ENCODE measurements at places on chromosomes 16 and 17.

GRCh38 chr17:77087650-77088454 lies 52.9 kb upstream of the SEC14L1 start:
- DNase-seq, result no peak

GRCh38 chr17:79572136-79572925 lies 38.5 kb downstream of the RBFOX3 start:
- no peak for DNase-seq

DNA sequence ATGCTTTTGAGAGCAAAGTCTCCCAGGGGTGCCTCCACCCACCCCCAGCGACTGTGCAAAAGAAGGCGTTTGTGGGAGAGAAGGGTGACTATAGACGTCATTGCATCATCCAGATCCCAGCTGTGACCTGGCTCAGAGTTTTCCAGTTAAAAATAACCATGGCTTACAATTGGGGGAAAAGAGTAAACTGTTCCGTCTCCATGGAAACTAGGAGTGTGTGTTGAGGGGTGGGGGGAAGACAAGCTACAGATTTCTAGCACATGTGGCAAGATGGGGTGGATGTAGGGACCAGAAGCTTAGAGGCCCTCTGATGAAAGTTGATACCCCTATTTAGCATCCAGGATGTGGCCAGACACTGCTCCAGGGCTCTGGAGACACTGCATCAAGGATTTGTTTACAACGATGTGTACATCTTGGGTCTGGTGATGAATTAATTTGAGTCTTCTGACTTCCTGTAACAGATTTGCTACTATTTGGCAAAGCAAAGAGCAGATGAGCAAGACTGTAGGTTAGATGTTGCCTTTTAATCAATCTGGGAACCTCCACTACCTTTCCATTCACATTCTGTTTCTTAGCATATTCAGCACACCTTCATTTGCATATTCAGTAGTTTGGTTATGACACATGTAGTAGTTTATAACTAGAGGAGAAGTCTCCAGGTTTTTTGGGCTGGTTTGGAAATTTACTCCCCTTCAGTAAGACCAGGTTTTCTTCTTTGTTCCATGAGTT lies 6.2 kb upstream of the DUSP14 start:
- peak; percentile 46 for DNase-seq

DNA sequence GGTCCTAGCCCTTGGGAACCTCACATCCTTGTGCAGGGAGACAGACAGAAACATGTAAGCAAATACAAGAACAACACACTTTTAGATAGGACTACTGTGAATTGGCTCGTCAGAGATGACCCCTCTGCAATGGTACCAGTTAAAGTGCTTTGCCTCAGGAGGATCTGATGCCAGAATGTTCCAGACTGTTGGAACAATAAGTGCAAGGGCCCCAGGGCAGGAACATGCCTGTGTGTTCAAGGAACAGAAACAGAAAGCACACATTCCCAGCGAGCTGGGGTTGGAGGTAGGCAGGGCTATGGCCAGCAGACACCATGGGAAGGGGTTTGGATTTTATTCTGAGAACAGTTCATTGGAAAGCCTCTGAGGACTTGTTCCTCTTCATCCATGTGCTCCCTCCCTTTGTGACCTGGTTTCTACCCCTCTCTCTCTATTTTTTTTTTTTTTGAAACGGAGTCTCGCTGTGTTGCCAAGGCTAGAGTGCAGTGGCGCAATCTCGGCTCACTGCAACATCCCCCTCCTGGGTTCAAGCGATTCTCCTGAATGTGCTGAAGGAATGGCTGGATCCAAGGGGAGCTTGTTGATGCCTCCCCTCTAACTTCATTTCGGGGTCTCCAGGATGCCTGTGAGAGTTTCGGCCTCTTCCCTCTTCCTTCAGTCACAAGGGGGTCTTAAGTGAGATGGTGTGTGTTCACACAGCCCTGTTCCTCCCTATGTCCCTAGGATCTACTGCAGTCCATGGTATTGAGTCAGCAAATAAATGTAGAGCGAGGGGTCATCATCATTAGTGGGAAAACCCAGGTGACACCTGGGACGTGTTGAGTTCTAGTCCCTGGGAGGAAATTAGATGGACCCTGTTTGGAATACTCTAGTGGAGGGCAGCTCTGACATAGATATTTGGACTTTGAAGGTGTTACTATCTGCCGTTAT lies 6.4 kb downstream of the STAT5A start:
- no peak for DNase-seq

Measured in left lung (tissue), 14 donors.